ENCODE measurements at places on chromosomes 1 and 21.

DNA sequence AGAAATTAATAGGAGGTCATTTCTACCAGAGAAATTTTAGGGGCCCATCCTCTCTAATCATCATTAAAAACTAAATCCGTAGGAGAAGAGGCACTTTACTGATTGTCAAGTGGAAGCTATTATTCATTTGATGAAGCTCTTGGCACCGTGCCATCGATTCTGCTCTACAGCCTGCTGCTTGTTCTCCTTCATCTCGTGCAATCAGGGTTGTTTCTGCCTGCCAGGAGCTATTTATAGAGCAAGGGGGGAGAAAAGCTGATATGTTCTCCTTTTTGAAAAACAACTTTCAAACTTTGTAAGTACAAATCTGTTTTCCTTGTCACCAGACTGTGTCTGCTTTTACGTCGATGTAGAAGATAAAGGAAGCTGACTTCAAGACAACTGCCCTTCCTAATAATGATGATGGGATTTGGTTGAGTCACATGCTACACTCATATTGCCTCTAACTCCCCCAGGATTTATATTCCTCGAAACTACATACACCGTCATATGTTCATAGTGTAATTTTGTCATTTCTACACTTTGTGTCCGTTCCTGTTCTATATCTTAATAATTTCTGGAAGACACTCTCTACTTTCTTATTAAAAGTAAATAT is 169.6 kb upstream of the LHX8 start:
- DNase-seq = no peak

DNA sequence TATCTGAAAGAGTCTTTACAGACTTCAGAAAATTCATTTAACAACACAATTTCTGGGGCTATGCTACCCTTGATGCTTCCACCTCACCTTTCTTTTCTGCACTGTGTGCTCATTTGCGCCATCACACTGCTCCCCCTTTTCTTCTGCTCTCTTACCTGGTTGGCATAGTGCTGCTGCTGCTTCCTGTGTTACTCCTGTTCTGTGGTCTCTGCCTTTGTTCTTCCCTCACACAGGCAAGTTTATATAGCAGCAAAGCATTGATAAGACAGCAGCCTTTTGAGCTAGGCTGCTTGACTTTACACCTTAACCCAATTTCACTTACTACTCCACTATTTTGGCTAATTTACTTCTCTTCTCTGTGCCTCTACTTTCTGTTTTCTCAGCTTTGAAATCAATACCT is 18.3 kb downstream of the SGIP1 start:
- DNase-seq = no peak

DNA sequence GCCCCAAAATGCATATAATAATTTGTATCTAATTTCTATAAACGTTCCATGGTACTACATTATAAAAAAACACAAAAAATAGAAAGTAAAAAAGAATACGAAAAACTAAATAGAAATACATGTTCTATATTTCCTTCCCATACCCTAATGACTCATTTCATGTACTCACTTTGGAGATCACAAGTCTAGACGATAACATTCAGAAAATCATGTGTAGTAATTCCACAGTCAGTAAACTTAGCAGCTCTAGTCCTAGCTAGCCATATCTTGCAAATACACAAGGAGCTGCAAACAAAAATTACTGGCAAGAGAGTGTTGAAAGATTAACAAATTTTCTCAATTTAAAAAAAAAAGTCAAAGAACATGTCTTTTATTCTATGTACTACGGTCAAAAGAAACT is 1.4 kb downstream of the GOLPH3L start:
- DNase-seq = no peak

- no peak for DNase-seq
Measured at GRCh38 chr1:25034736-25035522, 104.9 kb upstream of the RUNX3 start.

DNA sequence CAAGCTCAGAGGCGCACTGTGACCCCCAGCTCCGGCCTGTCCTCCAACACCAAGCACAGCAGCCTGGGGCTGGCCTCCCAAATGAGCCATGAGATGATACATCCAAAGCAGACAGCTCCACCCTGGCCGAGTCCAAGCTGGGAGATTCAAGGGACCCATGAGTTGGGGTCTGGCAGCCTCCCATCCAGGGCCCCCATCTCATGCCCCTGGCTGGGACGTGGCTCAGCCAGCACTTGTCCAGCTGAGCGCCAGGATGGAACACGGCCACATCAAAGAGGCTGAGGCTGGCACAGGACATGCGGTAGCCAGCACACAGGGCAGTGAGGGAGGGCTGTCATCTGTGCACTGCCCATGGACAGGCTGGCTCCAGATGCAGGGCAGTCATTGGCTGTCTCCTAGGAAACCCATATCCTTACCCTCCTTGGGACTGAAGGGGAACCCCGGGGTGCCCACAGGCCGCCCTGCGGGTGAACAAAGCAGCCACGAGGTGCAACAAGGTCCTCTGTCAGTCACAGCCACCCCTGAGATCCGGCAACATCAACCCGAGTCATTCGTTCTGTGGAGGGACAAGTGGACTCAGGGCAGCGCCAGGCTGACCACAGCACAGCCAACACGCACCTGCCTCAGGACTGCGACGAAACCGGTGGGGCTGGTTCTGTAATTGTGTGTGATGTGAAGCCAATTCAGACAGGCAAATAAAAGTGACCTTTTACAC is 29.1 kb downstream of the SLC19A1 start:
- DNase-seq = no peak

GRCh38 chr1:3570066-3570986 is 41.0 kb downstream of the MEGF6 start:
- DNase-seq = no peak

GRCh38 chr1:183185941-183186490 is at the start of gene LAMC2:
LAMC2 (plus strand) TSS chr1:183186264; CDS start chr1:183186353, 89 bp downstream.
- no peak for DNase-seq

DNA sequence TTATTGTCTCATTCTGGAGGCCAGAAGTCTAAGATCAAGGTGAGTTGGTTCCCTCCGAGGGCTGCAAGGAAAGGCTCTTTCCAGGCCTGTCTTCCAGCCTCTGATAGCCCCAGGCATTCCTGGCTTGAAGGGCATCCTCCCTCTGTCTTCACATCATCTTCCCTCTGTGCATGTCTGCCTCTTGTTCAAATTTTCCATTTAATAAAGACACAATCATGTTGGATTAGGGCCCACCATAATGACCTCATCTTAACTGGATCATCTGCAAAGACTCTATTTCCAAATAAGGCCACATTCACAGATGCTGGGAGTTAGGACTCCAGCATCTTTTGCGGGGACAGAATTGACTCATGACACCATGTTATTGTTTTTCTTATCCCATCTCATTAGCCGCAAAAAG is 24.5 kb downstream of the HUNK start:
- DNase-seq = no peak

DNA sequence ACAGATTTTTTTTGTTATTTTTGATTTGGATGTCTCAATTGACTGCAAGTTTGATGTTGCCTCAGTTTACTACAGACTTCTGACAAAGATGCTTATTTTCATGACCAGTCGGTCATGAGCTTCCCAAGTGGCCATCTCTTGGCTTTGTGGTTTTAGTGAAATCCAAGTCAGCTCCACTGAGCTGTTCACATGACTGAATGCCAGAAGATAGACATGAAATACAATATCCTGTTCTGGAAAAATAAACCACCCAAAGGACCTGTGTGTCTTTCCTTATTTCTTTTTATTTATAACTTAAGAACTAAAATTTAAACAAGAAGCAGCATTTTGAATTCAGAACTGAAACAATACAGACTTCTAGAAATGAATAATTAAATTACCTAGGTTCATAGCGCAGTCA is 89.3 kb downstream of the HMCN1 start:
- DNase-seq = no peak

- DNase-seq = no peak
Measured at GRCh38 chr21:26916799-26917198, 50.1 kb downstream of the ADAMTS5 start.

GRCh38 chr1:199020051-199020450 is 381.2 kb downstream of the PTPRC start:
- DNase-seq = no peak

DNA sequence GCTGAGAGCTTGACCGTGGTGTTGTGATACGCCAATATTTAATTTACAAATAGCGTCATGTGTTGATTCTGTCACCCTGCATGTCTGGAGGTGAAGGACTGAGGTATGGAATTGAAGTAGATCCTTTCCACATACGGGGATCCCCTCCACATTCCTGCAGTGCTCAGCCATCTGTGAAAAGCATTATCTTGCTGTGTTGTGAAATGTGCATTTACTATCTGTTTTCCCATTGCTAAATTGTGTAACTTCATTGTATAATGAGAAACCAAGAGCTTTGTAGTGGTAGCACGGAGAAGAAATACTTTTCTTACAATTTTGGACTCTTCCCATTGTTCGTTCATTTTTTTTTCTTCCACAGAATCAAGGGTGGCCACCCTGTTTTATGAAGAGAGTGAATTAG is 577.3 kb upstream of the ZP4 start:
- no peak for DNase-seq

- no peak for DNase-seq
Measured at GRCh38 chr1:234702342-234703000, 92.5 kb upstream of the IRF2BP2 start.

DNA sequence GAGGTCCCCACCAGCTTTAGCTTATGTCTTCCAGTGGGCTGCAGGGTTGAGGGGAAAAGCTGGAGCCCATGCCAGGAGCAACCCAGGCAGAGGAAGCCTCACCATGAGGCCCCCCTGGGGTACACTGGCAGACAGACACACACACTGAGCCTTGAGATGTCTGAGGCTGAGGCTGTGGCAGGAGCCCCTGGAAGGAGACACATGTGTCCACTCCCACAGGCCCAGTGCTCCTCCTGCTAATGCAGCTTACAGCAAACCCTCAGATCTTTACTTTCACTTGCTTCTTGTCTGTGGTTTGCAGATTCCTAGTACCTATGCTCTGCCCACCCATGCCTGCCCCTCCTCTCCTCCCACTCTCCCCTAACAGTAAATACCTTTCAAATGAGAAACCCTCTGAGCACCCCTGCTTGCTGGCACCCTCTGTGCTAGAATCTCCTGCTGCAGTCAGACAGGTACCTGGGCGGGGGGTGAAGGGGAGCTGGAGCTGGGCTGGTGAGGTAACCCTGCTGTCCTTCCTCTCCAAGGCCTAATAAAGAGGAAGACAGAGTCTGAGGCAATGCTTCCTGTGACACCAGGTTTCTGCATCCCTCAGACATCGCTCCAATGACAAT is 63.4 kb upstream of the NEK2 start:
- DNase-seq = no peak

- DNase-seq = no peak
Measured at GRCh38 chr21:41207401-41208375, 39.7 kb downstream of the BACE2 start.

DNA sequence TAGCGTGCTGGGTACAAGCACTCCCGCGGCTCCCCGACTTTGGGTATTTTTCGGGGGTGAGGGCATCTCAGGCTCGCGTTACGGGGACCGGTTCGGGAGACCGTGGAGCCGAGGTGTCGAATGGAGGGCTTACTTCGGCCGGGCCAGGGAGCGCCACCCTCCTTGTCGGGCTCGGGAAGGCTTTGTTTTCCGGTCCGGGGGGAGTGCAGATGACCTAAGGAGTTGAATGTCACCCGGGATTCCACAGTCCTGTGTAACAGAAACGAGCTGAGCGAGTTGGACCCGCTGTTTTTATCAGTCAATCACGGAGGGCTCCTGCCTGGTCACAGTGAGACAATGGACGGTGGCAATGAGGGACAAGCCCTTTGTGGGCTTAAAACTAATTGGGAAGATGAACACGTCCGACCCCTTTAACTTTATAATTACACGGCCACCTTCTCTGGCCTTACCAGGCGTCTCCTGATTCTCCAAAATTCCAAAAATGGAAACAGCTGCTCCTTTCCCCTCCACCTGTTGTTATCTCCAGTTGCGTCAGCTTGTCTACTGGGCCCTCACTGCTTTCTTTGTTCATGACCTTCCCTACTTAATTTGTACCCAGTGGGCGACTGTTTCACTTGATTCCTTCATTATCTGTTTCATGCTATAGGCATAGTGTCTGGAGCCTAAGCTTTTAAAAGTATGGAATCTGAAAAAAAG is 929 bp upstream of the TRIM45 start:
- DNase-seq = no peak

Data from T-helper 17 cell (primary cell).